LNCaP clone FGC (cell line): ENCODE measurements at places on chromosomes 5 and 9.

GRCh38 chr5:1264211-1264610, 30.7 kb downstream of the TERT start:
- no peak for DNase-seq

- no peak for DNase-seq
Measured at GRCh38 chr9:136079916-136080246, 15.2 kb downstream of the NACC2 start.

DNA sequence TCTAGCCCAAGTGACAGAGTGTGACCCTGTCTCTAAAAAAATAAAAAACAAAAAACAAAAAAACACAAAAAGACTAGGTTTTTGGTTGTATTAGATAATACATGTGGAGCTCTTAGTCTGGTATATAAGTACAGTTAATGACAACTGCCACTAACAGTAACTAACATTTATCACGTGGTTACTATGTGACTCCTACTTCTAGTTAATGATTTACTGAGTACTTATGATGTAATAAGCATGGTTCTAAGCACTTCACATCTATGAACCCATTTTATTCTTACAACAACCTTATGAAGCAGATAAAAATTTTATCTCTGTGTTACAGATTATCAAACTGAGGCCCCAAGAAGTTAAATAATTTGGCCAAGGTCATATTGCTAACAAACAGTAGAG, 6.1 kb upstream of the TMEFF1 start:
- DNase-seq = no peak

GRCh38 chr9:88651682-88652633, 117.0 kb downstream of the NXNL2 start:
- no peak for DNase-seq

DNA sequence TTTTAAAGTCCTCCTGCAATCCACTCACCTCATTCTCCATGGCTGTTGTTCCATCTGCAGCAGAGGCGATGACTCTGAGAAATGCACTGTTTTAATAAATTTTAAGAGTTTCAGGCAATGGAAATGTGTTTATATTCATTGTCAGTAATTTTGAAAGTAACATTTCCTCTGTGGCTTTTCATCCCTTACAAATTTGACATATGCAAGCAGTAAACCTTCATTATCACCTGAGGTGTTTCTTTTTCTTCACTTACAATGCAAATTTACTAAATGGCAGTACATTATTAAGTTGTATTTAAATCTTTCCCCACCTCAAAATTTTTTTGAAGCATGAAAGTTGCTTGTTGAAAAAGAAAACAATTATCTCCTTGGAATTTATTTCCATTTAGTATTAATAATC, 136.9 kb downstream of the DIRAS2 start:
- no peak for DNase-seq

GRCh38 chr5:14644623-14645237, 19.8 kb upstream of the OTULIN start:
- DNase-seq = no peak

DNA sequence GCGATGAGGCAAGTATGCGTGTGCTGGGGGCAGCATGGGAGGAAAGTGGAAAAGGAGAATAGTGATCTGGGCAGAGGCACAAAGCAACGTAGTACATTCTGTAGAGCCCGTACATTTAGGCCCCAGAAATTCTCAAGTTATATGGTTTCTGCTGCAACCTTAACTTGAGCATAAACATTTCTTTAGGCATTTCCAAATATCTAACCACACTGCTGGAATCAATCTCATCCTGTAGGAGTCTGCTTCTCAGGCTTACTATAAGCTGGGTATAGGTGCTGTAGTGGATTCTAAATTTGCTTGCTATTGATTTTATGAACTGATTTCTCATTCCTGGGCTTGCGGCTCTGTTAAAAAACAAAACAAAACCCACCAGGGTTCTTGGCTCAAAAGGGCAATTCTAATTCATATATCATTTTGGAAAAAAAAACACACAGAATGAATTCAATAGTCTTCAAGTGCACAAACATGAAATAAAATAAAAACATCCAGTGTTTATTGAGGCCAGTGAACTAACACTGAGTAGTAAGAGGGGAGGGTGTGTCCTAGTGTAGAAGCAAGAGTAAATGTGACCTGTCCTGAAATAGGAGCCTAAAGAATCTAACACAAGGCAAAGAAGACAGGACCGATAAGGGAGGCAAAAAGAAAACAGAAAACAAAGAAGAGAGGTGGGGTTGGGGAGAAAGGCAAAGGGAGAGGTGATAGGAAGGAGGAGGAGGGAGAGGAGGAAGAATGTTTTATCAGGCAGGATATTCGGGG, 145.5 kb upstream of the LHFPL2 start:
- DNase-seq = no peak

- DNase-seq = no peak
Measured at GRCh38 chr5:131795228-131795627, 1.6 kb downstream of the FNIP1 start.

- DNase-seq = no peak
Measured at GRCh38 chr5:19676895-19677294, 311.1 kb downstream of the CDH18 start.

DNA sequence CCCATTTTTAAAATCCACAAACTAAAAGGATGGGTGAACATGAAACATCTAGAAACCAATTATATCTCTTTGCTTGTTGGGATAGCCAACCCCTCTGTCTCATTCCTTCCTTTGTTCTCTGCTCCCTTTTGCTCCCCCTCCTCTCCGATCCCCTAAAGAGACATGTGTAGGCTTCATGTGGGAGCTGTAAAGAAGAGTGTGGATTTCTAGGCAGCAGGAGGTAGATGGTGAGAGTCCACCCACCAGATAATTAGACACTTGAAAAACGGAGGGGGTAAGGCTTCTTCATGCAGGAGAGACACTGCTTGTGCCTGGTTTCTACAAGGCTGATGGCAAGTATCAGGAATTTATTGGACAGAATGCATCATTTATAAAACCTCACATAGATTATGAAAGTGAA, 27.3 kb upstream of the CFAP157 start:
- no peak for DNase-seq

- no peak for DNase-seq
Measured at GRCh38 chr9:34335376-34335775, 6.0 kb downstream of the NUDT2 start.

GRCh38 chr5:80106916-80107315, 71.8 kb downstream of the THBS4 start:
- DNase-seq = no peak

DNA sequence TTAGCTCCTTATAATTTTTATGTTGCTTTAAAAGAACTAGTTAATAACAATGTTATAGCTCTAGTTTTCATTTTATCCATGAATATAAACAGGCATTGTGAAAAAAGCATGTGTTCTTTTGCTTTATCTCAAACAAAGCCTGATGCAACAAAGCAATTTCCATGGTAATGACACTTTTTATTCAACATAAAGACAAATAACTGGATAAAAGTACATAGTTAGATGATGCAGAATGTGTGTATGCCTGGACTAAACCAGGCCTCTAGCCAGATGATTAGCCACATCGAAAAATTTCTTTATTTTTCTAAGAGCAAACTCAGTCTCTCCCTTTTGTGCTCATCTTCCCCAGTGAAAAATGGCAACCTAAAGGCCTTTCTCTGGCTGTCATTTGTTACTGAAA, 125.6 kb upstream of the TARS1 start:
- no peak for DNase-seq

GRCh38 chr5:123000731-123001130, 35.8 kb downstream of the PPIC start:
- DNase-seq = no peak

DNA sequence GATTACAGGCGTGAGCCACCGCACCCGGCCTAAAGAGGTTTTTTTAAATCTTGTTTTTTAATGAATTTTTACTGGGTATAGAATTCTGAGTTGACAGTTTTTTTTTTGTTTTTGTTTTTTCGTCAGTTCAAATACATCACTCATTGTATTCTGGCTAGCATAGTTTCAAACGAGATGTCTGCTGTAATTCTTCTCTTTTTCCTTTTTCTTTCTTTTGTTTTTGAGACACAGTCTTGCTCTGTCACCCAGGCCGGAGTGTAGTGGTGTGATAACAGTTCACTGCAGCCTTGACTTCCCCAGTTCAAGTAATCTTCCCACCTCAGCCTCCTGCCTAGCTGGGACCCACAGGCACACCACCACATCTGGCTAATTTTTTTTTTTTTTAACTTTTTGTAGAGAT, 2.2 kb upstream of the PRRT1B start:
- no peak for DNase-seq

DNA sequence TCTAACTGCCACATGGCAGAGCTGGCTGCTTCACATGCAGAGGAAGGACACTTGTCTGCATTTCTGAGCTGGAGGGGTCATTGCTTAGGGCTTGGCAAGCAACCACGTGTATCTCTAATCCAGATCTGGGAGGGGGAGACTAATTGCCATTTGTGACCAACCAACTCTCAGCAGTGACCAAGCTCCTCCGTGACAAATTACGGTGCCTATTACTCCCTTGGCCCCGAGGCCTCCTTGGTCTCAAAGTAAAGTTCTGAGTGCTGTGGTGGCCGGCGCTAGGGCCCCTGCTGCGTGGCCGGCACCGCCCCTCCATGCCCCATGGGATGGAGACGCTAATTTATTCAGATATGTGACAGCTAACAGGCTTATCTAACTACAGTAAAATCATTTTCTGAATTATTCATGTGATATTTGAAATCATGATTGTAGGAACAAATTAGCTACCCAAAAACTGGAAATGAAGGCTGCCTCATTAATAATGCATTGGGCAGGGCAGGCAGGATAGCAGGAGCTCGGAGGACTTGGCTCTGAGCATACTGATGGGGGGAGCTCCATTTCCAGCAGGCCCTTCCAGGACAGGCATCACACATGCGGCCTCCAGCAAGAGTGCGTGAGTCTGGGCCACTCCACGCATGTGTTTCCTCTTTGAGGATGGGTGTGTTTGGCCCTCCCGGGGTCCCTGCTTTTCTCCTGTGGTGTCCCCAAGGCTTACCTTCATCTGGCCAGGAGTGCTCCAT, 67.7 kb downstream of the C5orf15 start:
- no peak for DNase-seq

- no peak for DNase-seq
Measured at GRCh38 chr9:93629920-93630319, 53.5 kb downstream of the PHF2 start.

GRCh38 chr9:26744191-26744965, 148.2 kb downstream of the CAAP1 start:
- DNase-seq = no peak

DNA sequence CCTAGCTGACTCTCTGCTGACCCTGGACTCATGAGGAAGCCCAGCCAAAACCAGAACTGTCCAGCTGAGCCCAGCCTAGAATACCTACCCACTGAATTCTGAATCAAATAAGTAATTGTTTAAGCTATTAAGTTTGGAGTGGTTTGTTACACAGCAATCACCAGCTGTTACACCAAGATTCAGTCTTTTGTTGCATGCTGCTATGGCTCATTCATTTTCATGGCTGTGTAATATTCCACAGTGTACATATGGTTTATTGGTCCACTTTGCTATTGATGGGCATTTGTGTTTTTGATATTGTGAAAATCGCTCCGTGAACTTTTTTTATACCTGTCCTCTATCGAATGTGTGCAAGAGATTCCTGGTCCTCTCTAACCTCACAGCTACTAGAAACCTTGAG, 156.4 kb downstream of the FGF18 start:
- DNase-seq = no peak

GRCh38 chr9:16436545-16436944, 433.9 kb downstream of the BNC2 start:
- DNase-seq = no peak

DNA sequence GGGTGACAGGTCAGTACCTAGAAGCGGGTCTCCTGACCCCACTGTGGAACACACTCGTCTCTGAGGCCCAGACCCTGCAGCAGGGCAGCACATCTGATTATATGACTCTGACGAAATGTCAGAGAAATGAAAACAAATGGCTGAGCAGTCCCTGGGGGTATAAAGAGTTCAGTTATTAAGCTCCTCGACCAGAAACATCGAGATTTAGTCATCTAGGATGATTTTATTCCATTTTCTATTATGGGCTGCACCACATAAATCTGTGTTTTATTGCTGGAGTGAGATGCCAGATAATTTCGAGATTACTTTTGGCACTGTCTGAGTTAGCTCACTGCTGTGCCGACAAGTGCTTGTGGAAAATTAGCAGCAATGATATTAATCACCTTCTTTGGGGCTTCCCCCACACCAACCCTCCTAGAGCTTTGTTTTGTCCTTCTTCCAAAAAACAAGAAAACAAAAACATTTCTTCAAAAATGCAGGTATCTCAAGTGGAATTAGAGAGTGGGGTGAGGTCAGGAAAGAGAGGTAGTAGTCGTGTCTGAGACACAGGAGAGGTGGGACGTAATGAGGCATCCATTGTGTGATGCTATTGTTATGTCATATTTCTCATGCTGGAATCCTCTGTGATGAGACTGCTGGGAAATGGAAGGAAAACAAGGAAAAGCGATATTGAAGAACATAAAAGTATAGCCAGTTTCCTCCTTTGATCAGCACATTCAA, 495.5 kb downstream of the DMAC1 start:
- DNase-seq = no peak

- no peak for DNase-seq
Measured at GRCh38 chr9:93812410-93812668, 142.8 kb downstream of the BARX1 start.

DNA sequence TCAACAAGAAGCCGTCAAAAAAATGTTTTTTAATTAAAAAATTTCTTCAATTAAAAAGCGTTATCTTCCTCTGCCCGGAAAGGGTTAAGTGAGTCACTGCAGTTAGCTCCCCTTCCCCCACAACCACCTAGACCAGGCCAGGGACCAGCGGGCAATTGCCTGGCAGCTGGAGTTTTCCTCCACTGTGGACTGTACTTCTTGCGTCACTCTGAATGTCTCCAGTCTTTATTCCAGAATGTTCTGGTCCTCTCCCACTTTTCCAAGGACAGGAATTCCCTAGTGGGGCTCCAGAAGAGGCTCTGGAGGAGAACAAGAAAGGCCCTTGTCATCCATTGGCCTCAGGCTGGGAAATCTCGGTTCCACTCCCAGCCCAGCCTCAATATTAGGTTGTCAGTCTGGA, 114.0 kb downstream of the C9orf50 start:
- DNase-seq = no peak

DNA sequence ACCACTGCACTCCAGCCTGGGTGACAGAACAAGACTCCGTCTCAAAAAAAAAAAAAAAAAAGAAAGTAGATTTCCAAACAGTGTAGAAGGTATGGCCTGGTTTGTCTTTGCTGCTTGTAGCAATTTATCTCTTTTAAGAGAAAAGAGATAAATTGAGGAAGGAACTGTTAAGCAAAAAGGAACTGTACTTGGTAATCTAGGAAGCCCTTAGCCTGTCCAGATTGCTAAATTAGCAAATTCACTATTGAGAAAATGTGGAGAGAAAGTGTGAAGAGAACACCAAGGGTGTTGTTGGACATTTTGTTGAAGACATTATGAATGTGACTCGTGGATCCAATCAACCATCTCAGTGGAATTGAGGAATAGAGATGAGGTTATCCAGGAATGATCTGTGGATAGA, 13.0 kb upstream of the SUSD3 start:
- no peak for DNase-seq

- no peak for DNase-seq
Measured at GRCh38 chr9:96460882-96461281, 10.9 kb downstream of the HABP4 start.

DNA sequence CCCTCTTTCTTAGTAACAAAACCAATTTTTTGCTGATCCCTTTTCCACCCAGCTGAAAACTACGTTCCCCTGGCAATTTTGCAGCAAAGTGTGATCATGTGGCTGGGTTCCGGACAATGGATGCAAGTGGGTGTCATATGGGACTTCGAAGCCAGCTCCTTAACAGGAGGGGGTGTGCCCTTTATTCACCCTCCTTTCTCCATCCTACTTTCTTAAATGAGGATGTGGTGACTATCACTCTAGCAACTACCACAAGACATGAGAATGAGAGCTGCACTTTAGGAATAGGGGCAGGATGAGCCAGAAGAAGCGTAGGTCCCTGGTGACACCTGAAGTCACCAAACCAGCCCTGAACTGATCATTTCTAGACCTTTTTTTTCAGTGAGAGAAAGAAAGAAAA, 58.9 kb downstream of the IRF1 start:
- no peak for DNase-seq
